Activated T-cell treated with anti-CD3 and anti-CD28 coated beads for 4 hours (primary cell): ENCODE measurements at places on chromosomes 2 and 18.

DNA sequence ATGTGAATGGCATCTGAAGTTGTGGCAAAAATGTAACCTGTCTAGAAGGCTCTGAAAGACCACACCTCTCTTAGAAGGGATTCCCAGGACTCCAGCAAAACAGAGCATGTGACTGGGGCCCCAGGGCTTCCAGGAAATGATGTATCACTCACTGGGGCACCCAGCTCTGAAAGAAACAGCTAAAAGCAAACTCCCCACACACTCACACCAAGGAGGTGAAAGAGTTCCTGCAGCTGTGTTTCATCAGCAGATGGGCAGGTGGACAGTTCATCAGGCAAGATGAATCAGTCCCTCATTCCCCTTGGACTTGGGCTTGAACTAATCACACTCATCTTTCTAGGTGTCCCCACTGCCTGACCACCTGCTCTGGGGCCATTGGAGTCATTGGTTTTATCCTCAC, 76.2 kb downstream of the CCBE1 start:
- no peak for DNase-seq

DNA sequence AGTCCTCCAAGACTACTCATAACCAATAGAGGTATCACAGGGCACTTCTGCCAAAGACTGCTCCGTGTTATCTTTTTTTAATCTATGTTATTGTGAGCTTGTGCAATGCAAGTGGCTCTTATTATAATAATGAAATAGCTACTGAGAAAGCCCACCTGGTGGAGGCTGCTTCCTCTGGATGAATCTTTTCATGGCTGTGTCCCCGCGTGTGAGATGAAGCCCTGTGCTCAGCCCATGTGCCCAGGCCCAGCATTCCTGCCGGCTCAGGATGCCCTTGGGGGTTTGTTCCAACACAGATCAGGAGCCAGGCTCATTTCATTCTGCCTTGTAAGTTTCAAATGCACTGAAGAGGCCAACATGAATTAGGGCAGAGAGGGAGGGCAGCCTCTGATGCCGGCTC, 18.7 kb downstream of the APCDD1 start:
- no peak for DNase-seq

GRCh38 chr2:38108907-38109731, 33.2 kb upstream of the CYP1B1 start:
- DNase-seq: no peak

GRCh38 chr18:48304906-48305693, 104.1 kb downstream of the ZBTB7C start:
- no peak for DNase-seq

DNA sequence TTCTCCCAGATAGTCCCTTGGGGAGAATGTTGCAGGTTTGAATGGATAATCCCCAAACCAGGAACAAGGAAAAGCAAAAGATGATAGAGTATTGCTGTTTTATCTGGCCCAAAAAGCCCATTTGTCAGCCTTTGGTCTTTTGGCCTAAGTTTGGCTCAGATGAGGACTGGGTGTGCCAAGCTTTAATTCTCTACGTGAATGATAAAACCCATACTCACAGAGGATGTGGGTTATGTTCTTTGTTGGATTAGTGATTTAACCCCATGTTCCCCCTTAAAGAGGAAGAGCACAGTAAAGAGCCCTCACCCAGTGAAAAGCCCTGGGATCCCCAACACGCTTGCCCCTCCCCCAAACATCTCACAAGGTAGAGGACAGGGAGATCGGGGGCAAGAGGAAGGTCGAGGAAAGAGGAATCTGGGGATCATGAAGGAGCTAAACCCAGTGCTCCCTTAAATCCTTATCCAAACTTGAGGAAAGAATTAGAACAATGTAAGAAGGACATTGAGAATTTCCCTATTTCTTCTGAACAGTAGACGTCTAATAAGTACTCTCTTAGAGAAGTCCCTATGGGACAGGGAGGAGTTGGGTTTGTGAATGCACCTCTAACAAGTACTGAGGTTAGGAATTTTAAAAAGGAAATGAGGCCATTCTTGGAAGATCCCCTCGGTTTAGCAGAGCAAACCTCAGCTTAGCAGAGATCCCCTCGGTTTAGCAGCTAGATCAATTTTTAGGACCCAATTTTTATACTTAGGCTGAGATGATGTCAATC, 105.0 kb downstream of the HIBCH start:
- no peak for DNase-seq
